Femur (tissue), 1 donor: ENCODE measurements at places on chromosomes 16 and 17.
A peak's percentile ranks its signal among the peaks of the same experiment; 100 is the strongest.

DNA sequence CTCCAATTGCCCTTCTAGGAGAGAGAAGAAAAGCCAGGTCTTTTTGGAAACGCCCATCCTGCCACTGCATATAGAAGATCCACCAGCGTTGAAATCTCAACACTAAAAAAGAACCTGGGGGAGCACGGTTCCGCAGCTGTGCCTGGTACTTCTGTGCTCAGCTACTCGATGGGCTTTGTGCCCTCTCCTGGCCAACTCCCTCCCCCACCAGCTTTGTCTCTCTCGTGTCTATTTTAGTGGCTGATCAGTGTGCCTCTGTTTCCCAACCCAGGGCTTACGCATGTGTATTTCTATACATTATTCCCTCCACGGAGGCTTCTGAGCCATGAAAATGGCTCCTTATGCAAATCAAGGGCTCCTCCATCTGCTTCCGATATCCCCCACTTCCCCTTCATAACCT lies 83.5 kb downstream of the RBFOX3 start:
- no peak for DNase-seq

GRCh38 chr17:64676763-64677162 lies 14.7 kb upstream of the SMURF2 start:
- DNase-seq = no peak

DNA sequence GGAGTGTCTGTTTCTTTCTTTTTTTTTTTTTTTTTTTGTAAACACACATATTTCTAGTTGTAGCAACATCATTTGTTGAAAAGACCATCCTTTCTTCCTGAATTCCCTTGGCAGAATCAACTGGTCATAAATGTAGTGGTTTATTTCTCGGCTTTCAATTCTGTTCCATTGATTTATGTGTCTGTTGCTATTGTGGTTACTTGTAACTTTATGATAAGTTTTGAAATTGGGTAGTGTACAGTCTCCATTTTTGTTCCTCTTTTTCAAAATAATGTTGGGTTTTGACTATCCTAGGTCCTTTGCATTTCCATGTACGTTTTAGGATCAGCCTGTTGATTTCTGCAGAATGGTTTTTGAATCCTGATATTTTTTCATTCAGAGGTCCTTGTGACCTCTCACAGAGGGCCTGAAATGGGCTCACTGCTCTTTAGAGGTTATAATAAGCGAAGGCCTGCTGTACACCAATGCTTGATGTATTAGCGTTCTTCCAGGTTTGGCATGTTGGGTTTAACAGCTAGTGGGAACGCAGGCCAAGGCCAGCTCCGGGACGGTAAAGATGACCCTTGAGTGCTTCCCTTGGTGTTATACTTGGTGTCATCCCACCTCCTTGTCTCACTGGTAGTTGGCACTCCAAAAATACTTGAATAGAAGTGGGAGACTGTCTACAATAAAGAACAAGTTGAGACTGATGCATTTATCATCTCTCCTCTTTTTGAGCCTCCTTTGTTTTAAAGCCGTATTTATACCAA lies 43.8 kb downstream of the ZNRF1 start:
- no peak for DNase-seq

DNA sequence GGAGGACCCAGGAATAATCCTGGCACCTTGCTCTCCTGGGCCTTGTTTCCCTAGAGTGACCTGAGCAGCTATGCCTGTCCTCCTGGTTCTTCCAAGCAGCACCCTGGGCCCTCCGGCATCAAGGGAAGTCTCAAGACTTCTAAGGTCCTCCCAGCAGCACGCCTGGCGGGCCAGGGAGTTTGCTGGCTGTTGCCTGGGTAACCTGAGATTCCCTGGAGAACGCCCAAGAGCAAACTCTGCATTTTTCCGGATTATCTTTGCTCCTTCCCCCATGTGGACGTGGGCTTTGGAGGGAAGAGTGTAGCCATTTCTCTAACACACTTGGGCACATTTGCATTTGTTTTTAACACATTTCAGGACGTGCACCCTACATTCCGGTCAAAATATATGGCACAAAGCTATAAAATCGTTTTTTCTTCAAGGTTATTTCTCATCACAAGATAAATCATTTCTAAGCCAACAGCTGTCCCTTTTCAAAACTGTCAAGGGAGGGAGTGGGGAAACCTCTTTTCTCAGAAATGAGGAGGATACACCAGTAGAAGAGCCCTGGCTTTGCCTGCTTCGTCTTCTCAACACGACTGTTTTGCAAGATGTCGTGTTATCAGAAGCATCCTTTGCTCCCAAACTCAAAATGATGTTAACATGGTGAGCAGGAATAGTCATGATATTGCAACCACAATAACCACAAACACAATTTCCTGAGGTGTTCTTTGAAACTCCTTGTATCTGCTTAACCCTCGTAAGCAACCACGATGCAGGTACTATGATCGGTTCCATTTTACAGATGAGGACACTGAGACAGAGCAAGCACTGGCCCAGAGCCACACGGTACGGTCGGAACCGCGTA lies 116.5 kb downstream of the ADCY9 start:
- peak; percentile 62 for DNase-seq

DNA sequence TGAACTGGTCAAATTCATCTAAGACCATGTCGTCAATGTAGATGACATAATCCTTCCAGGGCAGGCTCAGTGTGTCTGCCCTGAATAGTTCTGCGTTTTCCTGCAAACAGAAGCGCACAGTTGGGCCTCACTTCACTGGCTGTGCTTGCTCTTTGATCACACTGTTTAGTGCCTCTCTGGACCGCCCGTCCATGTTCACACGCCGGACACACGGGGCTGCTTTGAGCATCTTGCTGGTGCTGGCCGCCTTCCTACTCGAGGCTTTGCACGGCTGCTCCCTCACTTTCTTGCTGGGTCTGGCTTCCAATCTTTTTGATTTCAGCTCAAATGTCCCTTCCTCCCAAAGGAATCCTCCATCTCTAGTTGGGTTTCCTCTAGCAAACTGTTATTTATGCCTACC lies 37.4 kb downstream of the DNAH17 start:
- DNase-seq = no peak

DNA sequence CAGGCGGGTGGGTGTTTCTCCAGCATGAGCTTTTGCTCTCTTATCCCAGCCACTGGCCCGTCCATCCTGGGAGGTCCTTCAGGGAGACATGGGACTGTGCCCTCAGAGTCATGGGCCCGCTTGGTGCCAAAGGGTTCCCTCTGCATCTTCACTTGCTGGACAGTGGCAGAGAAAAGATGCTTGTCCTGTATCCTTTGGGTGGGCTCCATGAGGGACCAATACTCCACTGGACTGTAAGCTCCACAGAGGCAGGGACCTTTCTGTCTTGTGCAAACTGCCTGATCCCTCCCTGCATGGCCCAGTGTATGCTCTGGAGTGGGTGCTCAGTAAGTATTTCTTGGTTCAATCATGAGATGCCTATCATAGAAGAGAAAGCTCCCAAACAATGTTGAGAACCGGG lies 184.8 kb upstream of the WSCD1 start:
- no peak for DNase-seq

DNA sequence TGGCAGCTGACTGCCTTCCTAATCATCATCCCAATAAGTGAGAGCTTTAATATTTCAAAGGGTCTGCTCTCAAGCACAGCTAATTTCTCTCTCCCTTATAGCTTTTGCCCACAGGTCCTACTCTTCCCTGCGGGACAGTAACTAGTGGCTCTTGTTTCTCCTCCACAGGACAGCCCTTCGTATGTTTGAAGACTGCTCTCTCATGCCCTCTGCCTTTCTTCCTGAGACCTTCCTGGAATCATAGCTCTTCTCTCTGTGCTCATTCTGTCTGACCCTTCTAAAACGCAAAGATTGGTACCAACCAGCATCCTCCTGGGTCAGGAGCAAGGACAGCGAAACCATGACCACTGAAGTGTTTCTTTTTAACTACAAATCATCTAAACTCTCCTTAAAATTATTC lies 168.9 kb downstream of the GRIN2A start:
- DNase-seq = no peak

GRCh38 chr16:79714440-79714839 lies 113.9 kb upstream of the MAF start:
- DNase-seq = no peak

GRCh38 chr16:88499836-88500251 lies 46.8 kb downstream of the ZFPM1 start:
- DNase-seq = no peak

GRCh38 chr17:16215002-16215272 lies 397 bp downstream of the NCOR1 start:
- peak; percentile 68 for DNase-seq

GRCh38 chr16:1818873-1819525 lies 7.6 kb downstream of the HAGH start:
- DNase-seq = no peak

DNA sequence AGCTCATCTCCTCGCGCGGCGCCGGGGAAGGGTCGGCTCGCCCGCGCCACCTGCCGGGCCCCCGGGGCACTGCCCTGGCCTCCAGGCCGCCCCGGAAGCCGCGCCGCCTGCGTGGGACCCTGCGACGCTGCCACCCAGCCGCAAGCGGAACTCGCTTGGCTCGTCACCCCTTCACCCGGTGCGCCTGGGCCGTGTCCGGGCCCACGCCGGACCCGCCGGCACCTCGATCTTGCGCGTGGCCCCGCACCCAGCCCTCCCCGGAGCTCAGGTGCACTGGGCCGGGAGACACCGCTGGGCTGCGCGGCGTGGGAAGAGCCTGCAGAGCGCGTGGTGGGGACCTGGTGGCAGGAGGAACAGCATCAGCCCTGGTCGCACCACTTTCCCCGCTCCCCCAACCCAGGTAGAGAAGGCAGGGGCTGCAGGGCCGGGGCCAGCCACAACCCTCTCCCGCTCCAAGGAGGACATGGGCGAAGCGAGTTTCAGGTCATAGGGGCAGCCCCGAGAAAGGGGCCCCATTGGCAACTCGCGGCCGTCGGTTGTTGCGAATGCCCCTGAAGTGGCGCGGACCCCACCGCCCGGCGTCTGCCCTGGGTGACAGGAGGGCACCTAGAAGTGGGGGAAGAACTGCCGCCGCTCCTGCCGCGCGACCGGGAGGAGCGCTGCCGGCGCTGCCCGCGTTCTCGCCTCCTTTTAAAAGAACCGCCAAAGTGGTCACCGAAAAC lies 363 bp upstream of the MIF4GD start:
- DNase-seq = peak; percentile 87

GRCh38 chr16:66662445-66663194 lies 33.9 kb downstream of the CMTM4 start:
- DNase-seq = no peak

GRCh38 chr16:4313563-4314531 lies 2.0 kb upstream of the GLIS2 start:
- DNase-seq = peak; percentile 52

DNA sequence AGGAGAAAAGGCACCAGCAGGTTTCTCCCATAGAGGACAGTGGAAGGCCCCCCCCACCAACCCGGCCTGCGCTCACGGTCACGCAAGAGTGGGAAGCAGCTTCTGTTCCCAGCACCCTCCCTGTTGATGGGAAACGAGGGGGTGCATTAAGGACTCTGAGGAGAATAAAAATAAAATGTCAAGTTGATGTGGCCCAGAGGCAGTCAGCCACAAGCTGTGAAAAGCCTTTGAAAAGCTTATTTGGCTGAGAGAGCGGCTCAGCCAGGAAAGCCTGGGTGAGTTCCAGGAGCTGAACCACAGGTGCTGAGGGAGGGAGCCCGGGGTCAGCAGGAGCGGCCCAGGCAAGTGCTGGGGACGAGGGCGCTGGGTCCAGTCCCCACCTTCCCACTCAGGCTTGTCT lies 26.9 kb upstream of the SPATA32 start:
- DNase-seq = peak; percentile 55

- DNase-seq = no peak
Measured at GRCh38 chr16:3490911-3491629, 4.2 kb downstream of the C16orf90 start.

GRCh38 chr16:77939968-77940367 lies 82.4 kb upstream of the CLEC3A start:
- DNase-seq = peak; percentile 76

- DNase-seq = no peak
Measured at GRCh38 chr17:31198026-31198425, 99.0 kb downstream of the OMG start.

GRCh38 chr16:787321-787966 lies 737 bp downstream of the RPUSD1 start:
- no peak for DNase-seq

- no peak for DNase-seq
Measured at GRCh38 chr16:87057211-87057881, 259.8 kb downstream of the C16orf95 start.

- DNase-seq = peak; percentile 76
Measured at GRCh38 chr16:85055493-85056210, 28.1 kb downstream of the KIAA0513 start.

DNA sequence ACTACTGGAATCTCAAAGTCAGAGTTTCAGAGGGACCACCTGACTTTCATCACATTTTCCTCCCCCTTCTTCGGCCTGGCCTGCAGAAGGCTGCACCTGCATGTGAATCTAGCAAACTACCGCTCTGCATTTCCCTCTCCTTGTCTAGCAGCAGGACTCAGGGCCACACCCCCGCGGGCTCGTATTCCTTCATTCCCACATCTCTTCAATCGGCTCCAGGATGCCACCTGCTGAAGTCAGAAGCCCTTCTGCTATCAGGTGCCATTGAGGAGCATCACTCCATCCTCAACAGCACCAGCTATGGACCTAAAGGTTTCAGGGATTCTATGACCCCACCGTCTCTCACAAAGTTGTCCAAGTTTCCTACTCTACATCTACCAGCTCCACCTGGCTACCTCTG lies 169.5 kb downstream of the VPS53 start:
- DNase-seq = no peak

GRCh38 chr16:3465911-3466584 lies 22.6 kb downstream of the NAA60 start:
- DNase-seq = no peak

GRCh38 chr16:67259705-67260104 lies 10.9 kb downstream of the SLC9A5 start:
- no peak for DNase-seq

- DNase-seq = no peak
Measured at GRCh38 chr16:71658771-71659170, 32.8 kb downstream of the MARVELD3 start.

- no peak for DNase-seq
Measured at GRCh38 chr16:24969071-24969470, 46.1 kb downstream of the ARHGAP17 start.

GRCh38 chr16:35450648-35451047 lies 1991.2 kb downstream of the TP53TG3F start:
- no peak for DNase-seq
